ENCODE measurements at places on chromosomes 16 and 17. TPM values are rescaled to one million over a fixed set of nuclear protein-coding genes. Genes with fewer than 3 reads are reported as not detected.

The EXOC3L1 gene
- not detected for total RNA-seq

The KCNAB3 gene
- 0.88 TPM for total RNA-seq

The ENPP7 gene
- not detected for total RNA-seq

The MPV17L gene
- total RNA-seq: 0.23 TPM

The FOXC2 gene
- total RNA-seq: 4.4 TPM

The TPSAB1 gene
- not detected for total RNA-seq

The FBXO39 gene
- total RNA-seq: 0.14 TPM

The ACSM2A gene
- not detected for total RNA-seq

The HNF1B gene
- not detected for total RNA-seq

The HID1 gene
- 0.30 TPM for total RNA-seq

The TMEM238L gene
- total RNA-seq: not detected

The TAT gene
- total RNA-seq: not detected

The RAP1GAP2 gene
- total RNA-seq: 0.30 TPM
